Peyer's patch (tissue), 4 donors: ENCODE measurements at places on chromosomes 6 and 20. TPM values are rescaled to one million over a fixed set of nuclear protein-coding genes. Genes with fewer than 3 reads are reported as not detected.

SLC22A16 gene
- not detected for total RNA-seq

MYBL2 gene
- 27.2 TPM for total RNA-seq

MYLIP gene
- 23.8 TPM for total RNA-seq

TBX18 gene
- total RNA-seq: 0.57 TPM

SNX9 gene
- 59.1 TPM for total RNA-seq

BRPF3 gene
- total RNA-seq: 71.0 TPM

TSPO2 gene
- total RNA-seq: not detected

- DNase-seq: no peak
These were observed 4.2 kb downstream of the PSMF1 start for GRCh38 chr20:1122388-1123315.

DNA sequence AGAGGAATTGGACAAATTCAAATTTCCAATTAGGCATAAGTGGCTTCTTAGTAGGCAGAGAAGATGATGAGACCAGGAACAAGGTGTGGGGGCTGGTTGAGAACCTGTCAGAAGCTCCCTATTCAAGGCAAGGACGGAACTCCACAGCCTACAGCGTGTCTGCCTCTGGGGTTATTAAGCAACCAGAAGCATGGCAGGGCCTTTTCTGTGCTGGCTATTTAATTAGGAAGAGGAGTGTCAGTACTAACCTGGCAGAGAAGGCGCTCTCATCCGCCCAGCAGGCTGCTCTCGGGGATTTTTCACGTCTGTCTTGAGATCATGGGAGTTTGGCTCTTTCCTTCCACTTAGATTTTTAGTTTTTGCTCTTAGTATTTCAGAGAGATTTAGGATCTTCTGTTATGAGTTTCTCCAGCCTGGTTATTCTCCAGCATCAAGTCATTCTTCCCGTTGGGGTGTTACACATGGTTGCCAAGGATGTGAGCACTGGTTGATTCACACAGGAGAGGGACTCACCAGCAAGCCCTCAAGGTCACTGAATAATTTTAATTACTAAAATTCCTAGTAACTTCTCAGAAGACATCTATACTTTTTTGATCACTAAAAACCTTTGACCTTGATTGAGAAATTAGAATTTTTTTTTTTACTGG is 23.9 kb downstream of the ADTRP start:
- DNase-seq: no peak

DNA sequence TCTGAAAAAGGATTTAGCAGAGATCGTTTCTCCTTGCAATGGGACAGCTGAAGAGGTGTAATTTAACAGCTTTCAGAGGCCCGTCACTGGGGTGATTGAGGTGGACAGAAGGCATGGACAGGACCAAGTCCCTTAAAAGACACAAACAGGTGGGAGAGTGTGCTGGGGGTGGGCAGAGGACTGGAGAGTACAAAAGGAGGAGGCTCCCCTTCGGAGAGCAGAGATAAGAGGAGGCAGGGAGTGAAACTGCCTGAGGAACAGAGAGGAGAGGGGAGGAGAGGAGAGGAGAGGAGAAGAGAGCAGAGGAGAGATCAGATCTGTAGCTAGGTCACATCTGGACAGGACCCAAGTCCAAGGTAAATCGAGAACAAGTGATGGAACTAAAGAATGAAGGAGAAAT is 48.6 kb upstream of the PKHD1 start:
- no peak for DNase-seq

DNA sequence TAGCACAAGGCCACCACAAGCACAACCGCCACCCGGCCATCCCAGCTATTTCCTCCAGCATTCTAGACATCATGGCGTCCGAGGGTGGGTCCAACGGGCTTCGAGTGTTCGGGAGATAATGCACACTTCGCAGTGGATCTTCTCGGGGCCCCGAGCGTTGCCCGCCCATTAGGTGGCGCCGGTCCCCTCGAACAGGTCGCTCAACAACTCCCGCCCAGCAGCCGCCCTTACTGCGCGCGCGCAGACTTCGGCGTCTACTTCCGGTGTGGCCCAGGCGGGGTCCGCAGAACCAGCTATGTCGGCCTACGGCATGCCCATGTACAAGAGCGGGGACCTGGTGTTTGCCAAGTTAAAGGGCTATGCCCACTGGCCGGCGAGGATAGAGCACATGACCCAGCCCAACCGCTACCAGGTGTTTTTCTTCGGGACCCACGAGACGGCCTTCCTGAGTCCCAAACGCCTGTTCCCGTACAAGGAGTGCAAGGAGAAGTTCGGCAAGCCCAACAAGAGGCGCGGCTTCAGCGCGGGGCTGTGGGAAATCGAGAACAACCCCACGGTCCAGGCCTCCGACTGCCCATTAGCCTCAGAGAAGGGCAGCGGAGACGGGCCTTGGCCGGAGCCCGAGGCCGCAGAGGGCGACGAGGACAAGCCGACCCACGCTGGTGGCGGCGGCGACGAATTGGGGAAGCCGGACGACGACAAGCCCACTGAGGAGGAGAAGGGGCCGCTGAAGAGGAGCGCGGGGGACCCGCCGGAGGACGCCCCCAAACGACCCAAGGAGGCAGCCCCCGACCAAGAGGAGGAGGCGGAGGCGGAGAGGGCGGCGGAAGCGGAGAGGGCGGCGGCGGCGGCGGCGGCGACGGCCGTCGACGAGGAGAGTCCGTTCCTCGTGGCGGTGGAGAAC is at the start of gene HDGFL1:
TSS of gene HDGFL1 (plus strand) at position 286 of the 904 bp plus-strand sequence. CDS start at position 296, 10 bp downstream.
- no peak for DNase-seq

DNA sequence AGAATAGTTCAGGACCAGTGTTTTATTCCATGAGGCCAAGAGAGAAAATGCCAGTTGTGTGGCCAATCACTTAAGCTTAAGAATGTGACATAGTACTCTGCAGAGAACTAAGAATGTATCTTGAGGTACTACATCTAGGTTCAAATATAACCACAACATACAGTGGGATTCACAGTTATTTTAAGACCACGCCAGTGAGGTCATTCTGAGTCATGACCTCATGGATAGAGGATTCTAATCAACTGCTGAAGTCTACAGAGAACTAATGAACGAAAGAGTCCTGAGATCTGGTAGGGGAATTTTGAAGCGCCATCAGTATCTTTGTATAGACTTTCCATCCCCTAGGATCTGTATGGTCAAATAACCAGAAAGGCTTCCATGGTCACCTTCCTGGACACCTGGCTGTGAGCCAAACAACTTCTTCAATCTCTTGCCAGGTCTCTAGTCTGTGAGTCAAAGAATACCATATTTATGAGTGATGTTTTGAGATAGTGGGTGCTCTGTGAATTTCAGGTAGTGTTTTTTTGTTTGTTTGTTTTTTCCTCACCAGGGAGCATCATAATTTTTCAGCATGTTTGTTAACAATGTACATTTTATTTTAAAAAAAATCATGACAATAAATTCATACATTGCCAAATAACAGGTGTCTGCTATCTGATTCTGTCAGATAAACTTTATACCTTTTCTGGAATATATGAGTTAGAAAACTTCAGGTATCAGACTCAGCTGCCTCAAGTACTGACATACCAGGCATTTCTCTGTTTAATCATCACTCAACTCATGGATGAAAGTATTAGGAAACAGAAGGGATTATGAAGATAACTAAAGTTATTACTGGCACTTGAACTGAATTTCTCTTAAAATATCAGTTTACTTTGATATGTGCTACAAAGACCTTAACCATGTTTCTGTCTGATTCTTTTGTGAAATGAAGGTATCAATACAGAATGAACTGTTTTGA is 217.9 kb downstream of the PLCB4 start:
- no peak for DNase-seq

DNA sequence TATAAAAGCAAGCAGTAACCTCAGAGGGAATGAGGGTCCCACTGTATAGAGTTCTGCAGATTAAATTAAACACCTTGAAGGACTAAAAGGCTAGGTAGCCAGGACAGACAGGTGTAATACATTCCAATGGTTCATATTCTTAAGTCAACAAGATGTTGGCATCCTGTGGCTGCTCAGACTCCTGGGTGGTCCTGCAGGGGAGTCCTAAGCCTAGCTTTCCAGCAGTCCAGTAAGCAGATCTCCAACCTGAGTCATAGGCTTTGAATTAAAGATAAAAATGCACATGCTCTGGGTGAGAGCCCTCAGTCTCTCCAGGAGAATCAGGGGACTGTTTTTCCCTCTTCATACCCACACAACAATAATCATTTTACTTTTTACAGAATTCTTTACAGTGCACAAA is 307.3 kb upstream of the SUPT3H start:
- no peak for DNase-seq

DNA sequence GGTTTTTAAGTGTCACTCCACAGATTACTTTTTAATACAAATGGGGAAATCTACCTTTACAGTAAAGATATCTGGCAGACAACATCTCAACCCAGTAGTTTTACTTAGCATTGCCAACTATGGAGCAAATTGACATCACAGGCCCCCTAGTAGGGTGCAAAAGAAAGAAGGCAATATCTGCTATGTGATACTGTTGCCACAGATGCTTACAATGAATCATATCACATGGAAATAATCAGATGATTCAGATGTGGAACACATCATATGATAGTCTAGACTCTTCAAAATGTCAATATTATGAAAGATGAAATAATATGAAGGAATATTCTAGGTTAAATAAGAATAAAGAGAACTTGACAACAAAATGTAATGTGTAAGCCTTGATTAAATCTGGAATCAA is 322.5 kb downstream of the BMP2 start:
- DNase-seq: no peak

- no peak for DNase-seq
These were observed 699.0 kb downstream of the KHDRBS2 start for GRCh38 chr6:61586934-61587537.

GRCh38 chr6:111976139-111976538 is 77.8 kb upstream of the CCN6 start:
- DNase-seq: no peak

- no peak for DNase-seq
These were observed 141.9 kb downstream of the PDE7B start for GRCh38 chr6:135993361-135993760.

DNA sequence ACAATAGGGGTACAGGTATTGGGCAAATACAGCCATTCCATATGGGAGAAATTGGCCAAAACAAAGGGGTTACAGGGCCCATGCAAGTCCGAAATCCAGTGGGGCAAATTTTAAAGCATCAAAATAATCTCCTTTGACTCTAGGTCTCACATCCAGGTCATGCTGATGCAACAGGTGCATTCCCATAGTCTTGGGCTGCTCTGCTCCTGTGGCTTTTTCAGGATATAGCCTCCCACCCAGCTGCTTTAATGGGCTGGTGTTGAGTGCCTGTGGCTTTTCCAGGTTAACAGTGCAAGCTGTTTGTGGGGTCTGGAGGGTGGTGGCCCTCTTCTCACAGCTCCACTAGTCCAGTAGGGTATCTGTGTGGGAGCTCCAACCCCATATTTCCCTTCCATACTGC is 607.1 kb downstream of the MEI4 start:
- DNase-seq: no peak

- no peak for DNase-seq
These were observed 188.1 kb downstream of the UBE3D start for GRCh38 chr6:82877213-82878195.

DNA sequence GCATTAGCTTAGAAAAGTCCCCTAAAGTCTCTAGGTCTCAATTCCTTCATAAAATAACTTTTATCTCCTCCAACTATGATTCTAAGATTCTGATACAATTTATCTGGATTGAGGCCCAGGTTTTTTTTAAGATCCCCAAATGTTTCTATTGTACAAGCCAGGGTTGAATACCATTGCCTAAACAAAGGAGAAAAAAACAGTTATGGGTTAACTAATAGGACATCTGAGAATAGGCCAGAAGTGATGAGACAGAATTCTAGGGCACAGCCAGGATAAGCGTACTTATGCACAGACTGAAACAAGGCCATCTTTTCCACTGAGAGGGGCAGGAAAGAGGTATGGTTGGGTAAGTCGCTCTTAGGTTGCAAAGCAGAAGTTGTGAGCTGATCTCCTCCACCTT is 26.4 kb downstream of the EPB41L2 start:
- DNase-seq: no peak

DNA sequence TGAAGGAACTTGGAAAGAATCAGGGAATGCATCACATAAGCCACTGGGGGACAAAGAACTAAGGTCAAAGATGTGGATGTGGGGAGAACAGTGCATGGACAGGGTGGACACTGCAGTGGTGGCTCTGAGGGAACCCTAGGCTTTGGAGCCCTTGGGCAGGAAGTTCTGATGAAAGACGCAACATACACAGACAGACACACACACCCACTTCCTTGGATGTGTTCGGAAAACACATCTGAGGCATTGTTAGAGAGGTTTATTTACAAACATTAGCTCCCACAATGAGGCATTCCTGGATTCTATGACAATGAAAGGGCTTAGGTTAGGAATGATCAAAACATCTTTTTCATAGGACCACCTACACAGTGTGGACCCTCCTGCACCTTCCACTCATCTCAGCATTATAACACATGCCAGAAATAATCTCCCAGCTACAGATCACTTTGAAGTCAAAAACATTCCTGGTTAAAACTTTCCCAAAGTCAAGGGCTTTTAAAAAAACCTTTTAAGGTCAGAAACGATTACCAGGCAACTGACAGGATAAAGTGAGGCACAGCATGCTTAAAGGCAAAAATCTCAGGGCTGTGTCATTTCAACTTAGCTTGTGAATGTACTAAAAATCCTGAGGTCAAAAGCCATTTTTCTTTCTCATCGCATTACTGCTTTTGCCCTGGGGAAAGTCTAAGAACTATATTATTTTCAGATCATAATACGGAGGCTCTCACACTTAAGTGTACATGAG is 6.4 kb upstream of the METTL24 start:
- no peak for DNase-seq

DNA sequence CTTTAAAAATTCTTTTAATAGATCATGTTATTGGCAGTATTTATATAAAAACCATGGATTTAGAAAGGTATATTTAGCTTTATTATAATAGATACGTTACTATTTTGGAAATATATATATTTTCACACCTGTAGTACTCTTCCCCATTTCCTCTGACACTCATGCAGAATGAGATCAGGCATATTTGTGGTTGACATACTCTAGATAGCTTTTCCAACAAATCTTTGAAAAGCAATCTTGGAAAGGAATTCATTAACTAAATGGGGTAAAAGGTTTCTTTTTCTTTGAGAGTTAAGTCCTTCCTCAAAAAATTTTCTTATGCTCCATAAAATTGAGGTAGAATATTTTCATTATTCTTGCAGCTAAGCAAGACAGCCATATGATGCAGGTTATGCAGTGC is 14.5 kb downstream of the ASF1A start:
- DNase-seq: no peak

DNA sequence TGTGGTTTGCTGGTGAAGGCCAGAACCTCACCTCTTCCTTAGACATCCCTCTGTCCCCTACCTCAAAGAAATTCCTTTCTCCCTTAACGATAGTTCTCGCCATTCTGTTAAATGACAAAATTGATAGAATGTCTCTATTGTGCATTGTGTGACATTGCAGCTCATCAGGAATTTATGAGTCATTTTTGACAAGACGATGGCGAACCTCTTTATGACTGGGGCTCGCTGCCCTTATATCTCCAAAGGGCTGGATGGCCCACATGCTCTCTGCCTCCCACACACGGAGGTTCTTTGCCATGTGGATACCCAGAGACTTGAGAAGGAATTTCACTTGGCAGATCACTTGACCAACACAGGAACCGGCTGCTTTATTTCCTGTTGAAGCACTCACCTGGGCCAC is 66.8 kb upstream of the RPS6KA2 start:
- no peak for DNase-seq

- no peak for DNase-seq
These were observed 28.5 kb downstream of the KDM1B start for GRCh38 chr6:18183766-18184165.
